ENCODE measurements at places on chromosomes 3 and 15.

DNA sequence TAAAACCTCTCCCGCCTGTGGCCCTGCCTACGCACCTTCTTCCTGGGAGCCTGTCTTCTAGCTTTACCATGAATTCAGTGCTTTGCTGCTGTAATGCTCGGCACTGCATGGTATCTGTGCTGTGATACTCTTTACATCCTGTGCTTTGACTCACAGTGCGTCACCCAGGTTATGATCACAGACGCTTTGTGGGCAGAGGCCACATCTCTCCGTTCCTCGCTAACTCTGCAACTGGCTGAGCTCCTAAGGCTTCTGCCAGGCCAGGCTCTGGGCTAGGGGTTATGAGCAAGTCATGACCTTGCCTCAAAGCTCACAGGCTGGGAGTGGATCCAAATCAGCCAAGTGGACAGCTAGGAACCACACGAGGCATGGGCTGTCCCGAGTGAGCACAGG lies 23.2 kb downstream of the SPTBN5 start:
- no peak for DNase-seq

DNA sequence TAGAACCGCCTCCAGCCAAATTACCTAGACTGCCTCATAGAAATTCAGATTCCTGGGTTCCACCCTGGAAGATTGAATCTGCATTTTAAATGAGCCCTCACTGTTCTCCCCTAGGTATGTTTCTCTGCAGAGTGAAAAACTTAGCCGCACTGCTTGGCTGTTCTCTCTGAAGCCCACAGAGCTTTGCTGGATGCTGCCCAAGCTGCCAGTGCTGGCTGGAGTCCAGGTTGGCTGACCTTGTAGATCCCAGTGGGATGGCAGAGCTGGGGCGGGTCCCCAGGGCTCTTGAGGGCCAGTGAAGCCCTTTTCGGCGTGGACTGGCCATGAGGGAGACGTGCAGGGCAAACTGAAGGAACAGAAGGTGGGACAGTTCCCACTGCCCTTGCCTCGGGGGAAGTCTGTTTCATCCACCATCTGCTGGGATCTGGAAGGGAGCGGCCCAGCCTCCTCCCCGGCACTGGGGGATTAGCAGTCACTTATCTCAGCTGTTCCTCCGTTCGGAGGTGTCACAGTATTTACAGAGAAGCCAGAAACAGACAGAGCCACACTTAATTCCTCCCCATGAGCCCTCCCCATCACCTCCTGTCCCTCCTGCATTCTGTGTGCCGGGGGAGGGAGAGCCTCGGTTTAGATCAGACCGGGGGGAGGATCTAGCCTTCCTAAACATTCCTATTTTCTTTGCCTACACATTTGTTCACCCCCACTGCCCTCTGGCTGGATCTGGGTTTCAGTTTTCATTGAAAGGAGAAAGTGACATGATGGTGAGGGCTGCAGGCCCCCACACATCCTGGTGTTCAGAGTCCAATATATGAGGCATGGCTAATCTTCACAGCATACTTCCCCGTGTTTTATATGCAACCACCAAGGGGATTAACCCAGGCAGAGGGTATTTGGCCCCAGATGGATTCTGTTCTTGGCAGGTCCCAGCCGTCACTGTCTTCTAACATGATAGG lies 4.1 kb upstream of the ACTC1 start:
- DNase-seq = no peak

DNA sequence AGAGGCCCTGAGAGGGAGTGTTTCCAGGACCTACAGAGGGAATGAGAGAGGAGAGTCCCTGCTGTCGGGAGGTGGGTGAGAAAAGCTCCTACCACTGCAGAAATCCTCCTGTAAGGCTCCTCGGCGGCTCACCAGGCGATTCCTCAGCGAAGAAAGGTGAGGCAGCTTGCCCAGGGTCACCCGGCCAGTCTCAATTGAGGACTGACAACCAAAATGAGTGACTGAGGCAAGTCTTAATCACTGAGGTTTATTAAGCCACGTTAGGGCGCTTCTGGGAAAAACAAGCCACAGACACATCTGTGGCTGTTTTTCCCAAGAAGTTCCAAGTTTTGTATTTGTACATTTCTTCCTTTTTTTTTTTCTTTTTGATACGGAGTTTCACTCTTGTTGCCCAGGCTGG lies 48.5 kb downstream of the ZDHHC19 start:
- DNase-seq = no peak

DNA sequence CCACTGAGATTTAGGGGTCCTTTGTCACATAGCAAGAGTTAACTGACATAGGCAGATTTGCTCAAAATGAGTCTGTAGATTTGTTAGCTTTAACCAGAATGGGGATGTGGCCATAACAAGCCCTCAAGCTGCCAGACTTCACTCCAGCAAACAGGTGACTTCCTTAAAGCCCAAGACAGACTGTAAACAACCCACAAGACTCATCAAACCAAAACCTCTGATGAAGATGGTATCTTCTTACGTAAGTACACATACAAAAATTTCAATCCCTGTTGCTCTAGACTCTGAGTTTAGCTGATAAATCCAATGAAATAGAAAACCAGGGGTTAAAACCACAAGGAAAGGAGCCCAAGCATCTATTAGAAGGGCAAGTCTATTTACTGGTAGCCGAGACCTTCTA lies 18.2 kb upstream of the ZBTB20 start:
- DNase-seq = no peak

DNA sequence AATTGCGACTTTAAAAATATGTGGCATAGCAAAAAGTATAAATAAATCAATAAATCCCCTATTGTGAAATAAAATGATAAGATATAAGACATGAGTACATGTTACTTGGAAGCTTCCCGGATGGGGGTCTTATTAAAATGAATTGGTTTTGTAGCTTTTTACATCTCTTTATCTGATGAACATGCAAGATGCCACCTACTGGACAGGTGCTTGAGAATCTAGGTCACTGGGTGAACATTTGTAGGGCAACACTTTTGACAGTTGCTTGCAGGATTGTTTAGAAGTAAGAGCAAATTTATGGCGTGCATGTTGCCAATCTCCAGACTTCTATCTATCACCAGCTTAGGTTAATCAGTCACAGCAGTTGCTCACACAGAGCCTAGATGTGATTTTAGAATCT lies 362.7 kb upstream of the SUCLG2 start:
- no peak for DNase-seq

DNA sequence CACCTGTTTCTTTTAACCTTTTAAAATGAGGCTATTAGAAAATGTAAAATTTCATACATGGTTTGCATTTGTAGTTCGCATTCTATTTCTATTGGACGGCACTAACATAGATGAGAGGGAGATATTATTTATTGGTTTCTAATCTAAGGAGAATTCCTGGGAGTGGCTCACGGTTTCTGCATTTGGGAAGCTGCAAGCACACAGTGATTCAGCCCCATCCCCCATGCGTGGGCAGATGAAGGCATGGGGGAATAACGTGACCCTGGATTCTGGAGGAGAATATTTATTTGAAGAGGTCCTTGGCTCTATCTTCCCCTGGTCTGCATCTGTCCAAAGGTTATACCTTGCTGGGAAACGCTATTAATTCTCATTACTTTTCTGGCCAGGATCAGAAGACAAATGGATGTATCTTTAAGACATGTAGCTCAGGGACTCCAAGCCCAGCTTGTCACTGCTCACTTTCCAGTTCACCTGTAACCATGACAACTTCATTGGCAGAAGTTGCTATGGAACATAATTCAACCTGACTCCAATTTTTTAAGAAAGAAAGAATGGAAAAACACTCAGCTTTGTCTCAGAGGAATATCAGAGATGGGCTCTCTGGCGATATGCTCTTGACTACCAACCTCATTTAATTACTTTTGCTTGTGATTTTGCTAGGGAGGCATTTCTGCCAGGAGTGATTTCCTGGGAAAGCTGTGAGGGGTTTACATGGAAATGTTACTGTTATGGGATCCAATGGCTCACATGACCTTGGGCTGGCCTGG lies 27.2 kb upstream of the POMGNT2 start:
- no peak for DNase-seq

GRCh38 chr3:39122813-39123212 lies 15.3 kb downstream of the TTC21A start:
- DNase-seq = no peak

GRCh38 chr3:153762411-153763235 lies 358.6 kb upstream of the ARHGEF26 start:
- no peak for DNase-seq

DNA sequence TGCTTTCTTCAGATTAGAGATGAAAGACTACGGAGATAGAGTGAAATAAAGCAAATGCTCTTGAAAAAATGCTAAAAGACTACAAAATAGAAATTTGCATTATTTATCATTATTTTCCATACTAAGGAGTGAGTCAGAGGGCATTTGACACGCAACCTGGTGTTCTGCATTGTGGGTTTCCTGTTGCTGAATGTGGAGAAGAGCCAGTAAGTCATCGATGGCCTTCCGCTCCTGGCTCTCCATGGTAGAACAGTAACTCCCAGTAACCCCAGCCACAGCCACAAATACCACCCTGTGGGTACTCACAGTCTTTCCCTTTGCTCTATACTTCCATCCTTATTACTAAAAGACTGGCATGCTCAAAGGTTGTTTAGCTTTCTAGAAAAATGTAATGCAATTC lies 61.5 kb downstream of the CGGBP1 start:
- peak; percentile 53 for DNase-seq

DNA sequence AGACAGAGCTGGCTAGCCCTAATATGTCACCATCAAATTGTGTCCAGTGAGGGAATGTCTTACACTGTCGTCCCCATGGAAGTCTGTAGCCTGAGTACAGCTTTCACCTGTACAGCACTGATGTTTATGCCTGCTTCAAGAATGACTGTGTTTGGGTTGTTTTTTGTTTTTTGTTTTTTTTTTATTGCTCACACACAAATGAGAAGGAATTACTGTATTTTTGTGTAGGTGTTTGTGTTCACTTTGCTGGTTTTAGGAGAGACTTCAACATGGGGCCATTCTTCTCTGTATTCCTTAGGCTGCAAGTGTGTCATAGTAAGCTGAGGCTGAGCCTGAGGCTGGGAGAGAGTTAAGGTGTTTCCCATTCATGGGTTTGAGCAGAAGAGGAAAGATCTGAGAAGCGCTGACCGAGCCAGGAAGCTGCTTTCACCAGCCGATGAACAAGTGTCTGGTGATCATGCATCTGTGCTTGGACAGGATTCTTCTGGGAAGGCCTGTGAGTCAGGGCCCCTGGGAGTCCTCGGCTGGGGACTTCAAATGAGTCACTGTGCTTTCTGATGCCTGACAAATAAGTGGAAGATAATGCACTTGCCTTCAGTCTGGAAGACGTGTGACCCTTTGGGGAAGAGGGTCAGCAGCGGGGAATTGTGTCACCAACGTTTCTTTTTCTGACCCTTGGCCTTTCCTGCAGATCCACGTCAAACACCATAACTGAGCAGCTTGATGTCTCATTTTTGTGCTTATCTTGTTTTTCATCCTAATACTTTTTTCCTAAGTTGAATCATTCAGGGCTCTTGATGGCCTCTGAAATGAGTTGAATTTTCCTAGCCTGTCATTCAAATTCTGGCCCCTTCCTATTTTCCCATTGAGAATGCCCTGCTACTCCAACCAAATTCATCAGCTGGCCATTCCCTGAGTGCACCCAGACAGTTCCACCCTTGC lies 36.7 kb upstream of the ZBTB38 start:
- peak; percentile 96 for DNase-seq

DNA sequence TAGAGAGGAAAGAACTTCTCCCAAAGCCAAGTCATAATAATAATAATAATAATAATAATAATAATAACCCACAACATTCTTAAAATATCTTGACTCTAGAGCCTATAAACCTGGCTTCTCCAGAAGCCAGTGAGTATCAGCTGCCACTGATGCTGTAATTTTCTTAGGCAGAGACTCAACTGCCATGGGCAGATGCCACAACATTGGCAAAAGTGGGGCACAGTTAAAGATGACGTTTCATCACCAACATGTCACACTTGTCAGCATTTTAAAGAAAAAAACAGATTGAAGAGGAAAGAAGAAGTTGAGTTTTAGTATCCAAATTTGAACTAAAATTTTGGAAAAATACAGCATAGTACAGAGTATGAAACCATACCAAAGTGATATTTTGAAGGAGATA lies 265.0 kb downstream of the ZMAT3 start:
- no peak for DNase-seq

- no peak for DNase-seq
Measured at GRCh38 chr3:99843590-99844258, 26.1 kb downstream of the CMSS1 start.

GRCh38 chr3:33833408-33834095 lies 35.1 kb downstream of the PDCD6IP start:
- DNase-seq = no peak

DNA sequence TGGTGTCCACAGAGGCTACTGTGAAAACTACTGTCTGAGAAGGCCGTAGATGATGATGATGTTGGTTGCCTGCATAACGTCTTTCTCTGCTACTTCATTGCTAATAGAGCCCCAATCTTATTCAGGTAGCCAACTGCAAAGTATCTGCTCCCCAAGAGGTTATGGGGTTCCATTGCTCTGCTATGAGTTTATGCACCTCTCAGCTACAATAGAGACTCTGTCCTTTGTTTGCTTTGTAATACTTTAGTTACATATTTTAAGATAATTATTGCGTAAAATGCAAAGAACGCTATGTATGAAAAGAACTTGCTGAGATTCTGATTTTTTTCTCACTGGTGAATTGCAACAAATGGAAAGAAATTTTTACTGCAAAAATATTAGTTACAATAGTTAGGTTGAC lies 27.8 kb upstream of the GMPPB start:
- DNase-seq = no peak

DNA sequence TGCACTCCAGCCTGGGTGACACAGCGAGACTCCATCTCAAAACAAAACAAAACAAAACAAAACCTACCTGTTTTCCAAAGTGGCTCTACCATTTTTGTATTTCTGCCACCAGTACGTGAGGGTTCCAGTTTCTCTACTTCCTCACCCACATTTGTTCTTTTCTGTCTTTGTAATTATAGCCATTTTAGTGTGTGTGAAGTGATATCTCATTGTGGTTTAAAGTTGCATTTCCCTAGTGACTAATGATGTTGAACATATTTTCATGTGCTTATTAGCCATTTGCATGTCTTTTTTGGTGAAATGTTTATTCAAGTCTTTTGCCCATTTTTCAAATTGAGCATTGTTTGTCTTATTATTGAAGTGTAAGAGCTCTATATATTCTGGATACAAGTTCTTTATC lies 50.7 kb downstream of the TRA2B start:
- no peak for DNase-seq

DNA sequence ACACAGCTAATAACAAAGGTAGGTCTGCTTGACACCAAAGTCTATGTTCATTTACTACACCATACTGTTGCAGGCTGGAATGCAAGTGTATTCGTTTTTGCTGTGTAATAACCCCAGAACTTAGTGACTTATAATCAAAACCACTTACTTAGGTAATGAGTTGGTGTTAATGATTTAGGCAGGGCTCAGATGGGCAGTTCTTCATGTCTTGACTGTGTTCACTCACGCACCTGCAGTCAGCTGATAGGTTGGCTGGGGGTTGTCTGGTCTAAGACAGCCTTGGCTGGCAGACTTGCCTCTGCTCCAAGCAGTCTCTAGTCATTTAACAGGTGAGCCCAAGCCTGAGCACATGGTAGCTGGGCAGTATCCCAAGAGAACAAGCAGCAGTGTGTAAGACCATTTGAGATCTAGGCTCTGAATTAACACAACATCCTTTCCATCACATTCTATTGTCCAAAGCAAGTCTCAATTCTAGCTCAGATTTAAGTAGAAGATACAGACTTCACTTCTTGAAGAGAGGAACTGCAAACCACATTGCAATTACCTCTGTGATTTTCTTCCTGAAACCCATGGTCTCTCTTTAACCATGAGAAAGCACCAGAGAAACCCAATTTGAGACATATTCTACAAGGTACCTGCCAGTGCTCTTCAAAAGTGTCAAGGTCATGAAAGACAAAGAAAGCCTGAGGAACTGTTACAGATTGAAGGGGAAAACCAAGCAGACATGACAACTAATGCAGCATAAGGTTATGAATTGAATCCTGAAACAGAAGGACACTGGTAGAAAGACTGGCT lies 13.3 kb upstream of the DCLK3 start:
- DNase-seq = no peak
